Smooth muscle cell of the coronary artery (primary cell): ENCODE measurements at places on chromosomes 6 and 20. TPM values are rescaled to one million over a fixed set of nuclear protein-coding genes. Genes with fewer than 3 reads are reported as not detected.

HDGFL1 gene
- not detected in 2 replicates for total RNA-seq

ZKSCAN4 gene
- 3.7 and 5.3 TPM in 2 replicates for total RNA-seq

DEF6 gene
- total RNA-seq: 0.53 and 0.70 TPM in 2 replicates

NKAPL gene
- total RNA-seq: 0.75 and 1.4 TPM in 2 replicates

NR2E1 gene
- not detected in 2 replicates for total RNA-seq

CALHM6 gene
- total RNA-seq: 0.23 and 0.90 TPM in 2 replicates
